ENCODE measurements at places on chromosomes 5 and 9.

GRCh38 chr5:157049605-157050004 lies 9.3 kb downstream of the HAVCR1 start:
- no peak for DNase-seq

DNA sequence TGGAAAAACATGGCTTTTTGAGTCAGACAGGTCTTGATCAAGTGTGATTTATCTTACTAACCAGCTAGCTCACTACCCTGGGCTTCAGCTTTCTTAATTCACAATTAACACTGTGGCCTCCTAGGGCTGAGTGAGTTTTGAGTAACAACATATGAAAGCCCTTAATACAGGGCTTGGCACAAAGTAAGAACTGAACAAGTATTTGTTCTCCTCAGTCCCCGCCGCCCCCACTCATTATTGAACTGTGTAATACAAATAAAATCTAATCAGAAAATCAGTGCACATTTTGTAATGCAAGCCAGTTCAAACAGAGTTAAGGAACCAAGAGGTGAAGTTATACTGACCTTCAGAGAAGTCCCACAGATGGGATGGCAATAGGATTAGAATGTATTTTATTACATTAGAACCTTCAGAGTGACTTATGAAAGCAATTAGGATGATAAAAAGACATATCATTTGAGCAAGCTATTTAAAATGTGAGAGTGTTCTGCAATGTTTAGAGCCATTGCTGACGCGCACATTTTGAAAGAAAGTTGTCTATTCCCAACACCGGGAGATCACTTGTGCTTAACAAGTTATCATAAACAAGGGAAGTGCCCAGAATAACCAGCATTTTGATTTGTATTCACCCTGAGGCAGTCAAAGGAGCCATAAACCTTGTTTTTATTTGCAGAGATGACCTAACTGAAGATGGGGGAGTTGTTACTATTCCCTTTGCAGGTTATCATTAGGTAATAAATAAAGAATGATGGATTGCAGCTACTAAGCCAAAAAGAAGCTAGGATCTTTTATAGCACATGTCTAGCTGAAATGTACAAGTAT lies 19.4 kb downstream of the ADAMTS16 start:
- DNase-seq = no peak

DNA sequence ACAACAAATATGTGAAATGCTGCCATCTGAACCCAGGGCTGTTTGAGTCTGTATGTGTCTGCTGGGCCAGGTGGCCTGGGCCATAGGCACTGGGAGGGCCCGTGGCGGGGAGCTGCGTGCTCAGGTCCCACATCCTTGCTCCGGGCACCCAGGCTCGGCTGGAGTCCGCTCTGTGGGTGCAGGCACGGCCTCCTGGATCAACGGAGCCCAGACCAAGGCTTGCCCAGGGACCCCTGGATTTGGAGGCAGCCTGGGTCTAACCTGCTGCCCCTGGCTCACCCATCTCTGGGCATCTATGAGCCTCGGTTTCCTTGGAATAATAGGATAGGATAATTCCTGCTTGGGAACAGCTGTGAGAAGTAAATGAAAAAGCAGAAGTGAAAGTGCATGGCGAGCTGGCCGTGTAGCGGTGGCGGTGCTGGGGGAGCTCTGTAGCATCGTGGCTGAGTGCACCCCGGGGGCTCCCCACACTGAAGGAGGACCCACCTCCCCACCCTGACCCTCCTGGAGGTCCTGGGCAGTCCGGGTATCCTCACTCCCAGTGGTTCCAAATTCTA lies 1.2 kb downstream of the CDHR2 start:
- no peak for DNase-seq

- DNase-seq = peak; percentile 59
These were observed 13.1 kb downstream of the GPRIN1 start for GRCh38 chr5:176596689-176597416.

DNA sequence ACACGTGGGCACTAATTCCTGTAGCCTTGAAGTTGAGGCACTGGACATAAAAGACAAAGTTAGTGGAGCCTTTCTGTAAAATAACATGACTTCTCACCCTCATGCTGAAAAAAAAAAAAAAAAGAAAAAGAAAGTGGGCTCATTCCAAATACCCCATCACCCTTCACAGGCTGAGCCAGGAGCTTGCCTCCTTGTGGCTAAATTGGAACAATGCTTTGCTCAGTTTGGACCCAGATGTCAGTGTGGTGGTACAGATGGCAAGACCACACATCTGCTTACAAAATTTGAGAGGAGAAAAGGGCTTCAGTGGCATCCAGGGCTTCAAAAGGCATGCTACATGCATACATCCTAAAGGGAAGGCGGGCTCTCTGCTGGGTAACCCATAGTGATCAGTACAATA lies 342.8 kb downstream of the EBF1 start:
- no peak for DNase-seq

GRCh38 chr9:129330711-129331492 lies 152.8 kb upstream of the IER5L start:
- no peak for DNase-seq

GRCh38 chr5:100706776-100707175 lies 171.6 kb downstream of the FAM174A start:
- peak; percentile 18 for DNase-seq

DNA sequence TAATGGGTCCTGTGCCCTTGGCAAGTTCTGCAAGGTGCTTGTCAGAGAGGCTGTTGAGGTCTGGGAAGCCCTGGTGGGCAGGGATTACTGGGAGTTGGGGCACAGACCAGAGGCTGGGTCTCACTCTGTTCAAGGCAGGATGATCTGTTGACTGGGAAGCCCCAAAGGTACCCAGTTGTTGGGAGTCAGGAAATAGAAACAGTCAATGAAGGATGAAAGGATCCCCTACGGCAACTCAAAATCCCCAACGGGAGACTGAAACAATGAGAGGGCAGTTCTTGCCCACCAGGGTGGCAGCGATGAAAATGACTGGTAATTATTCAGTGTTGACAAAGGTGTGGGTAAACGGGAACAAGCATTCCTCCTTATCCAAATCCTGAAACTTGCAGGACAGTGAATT lies 31.2 kb downstream of the BNIP1 start:
- no peak for DNase-seq

DNA sequence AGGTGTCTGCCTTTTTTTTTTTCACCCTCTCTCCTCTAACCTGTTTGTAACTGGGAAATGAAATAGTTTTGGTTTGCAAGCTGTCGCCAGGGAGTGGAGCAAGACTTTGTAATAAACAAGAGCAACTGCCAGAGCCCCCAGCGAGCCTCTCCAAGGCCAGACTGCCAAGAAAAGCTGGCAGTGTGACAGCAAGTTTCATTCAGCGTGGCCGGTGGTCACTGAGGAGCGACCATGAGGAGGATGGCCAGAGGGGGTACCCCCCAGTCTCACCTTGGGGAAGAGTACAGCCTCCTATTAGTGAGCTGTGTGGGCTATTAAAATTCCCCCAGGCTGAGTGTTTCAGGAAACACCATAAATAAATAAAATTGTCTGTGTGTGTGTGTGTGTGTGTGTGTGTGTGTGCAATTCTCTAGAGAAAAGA lies 49.9 kb downstream of the ZFAND5 start:
- no peak for DNase-seq

DNA sequence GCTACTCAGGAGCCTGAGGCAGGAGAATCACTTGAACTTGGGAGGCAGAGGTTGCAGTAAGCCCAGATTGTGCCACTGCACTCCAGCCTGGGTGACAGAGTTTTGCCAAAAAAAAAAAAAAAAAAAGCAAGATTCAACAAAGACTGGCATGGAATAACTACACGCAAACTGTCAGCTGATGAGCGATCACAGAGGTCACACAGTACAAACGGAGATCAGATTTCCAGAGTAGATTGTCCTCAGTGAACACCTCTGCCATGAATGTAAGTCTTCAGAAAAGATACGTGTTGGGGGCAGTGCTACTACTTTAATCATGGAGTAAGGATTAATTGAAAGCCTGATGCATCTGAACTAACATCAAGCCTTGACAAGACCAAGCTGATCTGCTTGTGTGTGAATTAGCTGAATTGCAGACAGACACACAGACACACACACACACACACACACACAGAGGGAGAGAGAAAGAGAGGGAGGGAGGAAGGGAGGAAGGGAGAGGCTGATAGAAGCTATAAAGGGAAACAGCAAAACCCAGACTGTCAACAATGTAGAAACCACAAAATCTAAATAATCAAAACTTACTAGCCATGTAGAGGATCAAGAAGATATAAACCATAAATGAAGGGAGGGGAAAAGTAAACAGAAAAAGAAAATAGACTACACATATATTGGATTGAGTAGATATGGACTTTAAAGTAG lies 222.9 kb upstream of the ZNF462 start:
- DNase-seq = no peak

- DNase-seq = no peak
These were observed 103.5 kb downstream of the SNX18 start for GRCh38 chr5:54621048-54621447.

- DNase-seq = no peak
These were observed 32.2 kb downstream of the BHMT start for GRCh38 chr5:79143684-79144379.

GRCh38 chr5:37975531-37975930 lies 135.7 kb upstream of the GDNF start:
- DNase-seq = no peak

GRCh38 chr9:82275258-82275927 lies 286.8 kb downstream of the SPATA31D1 start:
- DNase-seq = no peak

- no peak for DNase-seq
These were observed 15.2 kb downstream of the VAV2 start for GRCh38 chr9:133976887-133977286.

GRCh38 chr9:101081641-101082040 lies 53.1 kb downstream of the PLPPR1 start:
- no peak for DNase-seq

GRCh38 chr9:122125509-122126330 lies 32.6 kb upstream of the TTLL11 start:
- DNase-seq = no peak

GRCh38 chr9:13904746-13905145 lies 409.2 kb downstream of the NFIB start:
- no peak for DNase-seq

DNA sequence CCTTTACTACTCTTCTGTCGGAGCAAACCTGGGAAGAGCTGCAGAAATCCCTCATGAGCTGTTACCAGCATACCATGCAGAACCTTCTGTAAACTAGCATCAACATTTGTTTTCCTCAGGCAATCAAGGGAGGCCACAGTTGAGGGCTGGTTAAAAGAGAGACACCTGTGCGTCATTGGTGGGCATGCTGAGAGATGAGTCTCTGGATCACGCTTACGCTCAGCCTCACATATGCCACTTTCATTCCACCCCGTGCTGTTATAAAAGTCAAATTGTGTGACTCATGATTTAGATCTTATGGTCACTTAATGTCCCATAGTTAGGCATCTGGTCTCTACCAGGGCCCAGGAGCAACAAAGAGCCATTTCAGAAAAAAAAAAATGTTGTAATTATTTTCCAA lies 18.1 kb upstream of the ICE1 start:
- no peak for DNase-seq

- DNase-seq = no peak
These were observed 73.2 kb upstream of the UNC5A start for GRCh38 chr5:176736931-176737745.

- peak; percentile 58 for DNase-seq
These were observed 104.9 kb downstream of the CFAP90 start for GRCh38 chr5:7745882-7746610.

DNA sequence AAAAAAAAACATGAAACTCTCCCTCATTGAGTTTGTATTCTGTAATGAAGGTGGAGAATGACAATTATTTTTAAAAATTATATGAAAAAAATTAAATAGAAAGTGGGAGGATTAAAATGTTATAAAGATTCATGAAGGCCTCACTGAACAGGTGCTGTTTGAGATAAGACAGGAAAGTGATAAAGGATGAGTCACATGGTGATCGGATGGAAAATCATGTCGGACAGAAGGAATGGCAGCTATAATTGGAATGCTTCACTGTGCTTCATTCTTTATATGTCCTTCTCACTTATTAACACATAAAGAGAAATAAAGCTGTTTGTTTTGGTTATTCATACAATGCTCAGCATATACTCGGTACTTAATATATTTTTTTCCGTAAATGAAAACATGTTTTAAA lies 464.5 kb upstream of the RGMB start:
- DNase-seq = no peak

DNA sequence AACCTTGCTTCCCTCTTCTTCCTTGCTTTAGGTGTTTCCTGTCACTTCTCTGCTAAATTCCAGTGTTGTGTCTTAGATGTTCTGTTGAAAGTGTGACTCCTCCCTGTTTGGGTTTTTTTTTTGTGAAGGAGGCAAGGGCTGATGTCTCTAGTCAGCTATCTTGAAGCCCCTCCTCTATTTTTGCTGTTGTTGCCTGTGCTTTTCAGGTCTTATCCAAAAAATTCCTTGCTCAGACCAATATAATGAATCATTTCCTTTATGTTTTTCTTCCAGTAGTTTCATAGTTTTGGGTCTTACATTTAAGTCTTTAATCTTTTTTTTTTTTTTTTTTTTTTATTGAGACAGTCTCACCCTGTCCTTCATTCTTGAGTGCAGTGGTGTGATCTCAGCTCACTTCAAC lies 22.3 kb downstream of the RIC1 start:
- DNase-seq = no peak

- no peak for DNase-seq
These were observed 125.7 kb upstream of the SMIM23 start for GRCh38 chr5:171659896-171660295.

DNA sequence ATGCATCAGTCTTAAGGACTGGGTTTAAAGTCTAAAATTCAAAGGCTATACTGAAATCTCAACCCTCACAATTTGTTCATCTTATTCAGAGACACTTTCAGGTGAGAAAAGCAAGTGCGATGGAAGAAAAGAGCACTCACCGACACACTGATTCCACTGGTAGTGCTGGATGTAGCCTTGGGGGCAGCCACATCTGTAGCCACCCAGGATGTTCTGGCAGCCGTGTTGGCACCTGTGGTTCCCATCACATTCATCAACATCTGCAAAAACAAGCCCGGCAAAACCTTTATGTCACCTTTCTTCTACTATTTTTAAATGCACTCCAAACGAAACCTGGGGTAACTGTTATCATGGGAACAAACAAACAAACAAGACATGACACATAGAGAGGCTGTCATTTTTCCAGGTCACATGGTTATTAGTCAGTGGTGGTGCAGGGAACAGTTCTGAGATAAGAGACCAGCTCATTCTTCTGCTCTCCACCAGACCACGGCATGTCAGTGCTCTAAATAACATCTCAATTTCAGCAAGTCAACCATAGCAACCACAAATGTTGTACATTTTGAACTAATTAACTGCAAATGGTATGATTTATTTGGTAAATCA lies 188.4 kb downstream of the SLC12A2 start:
- DNase-seq = peak; percentile 6
